ENCODE measurements at places on chromosomes 2 and 18.

GRCh38 chr2:217127744-217128143, 267.9 kb upstream of the TNP1 start:
- no peak for DNase-seq

DNA sequence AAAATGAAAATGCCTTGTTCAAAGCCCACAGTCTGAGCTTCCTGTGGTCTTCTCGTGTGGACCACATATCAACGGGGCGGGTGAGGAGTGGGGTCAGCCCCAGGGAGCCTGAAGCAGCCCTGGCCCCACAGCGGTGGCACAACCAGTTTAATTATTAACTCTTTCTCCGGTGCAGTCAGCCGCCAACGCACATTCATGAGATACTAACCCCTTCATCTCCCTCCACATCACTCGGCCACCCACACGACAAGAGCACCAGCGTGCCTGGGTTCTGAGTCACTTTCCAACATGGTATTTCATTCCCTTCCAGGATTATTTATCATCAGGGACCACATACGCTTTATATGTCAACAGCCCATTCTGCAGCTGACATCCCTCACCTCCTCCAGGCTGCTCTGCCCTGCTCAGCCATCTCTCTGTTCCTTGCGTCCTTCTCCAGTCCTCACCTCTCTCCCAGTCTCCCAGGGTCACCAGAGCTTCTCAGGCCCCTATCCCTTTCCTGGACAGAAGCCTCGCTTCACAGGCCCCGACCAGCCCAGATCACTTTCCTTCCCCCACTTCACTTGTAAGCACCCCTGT, 48.0 kb upstream of the ID2 start:
- DNase-seq, result no peak

DNA sequence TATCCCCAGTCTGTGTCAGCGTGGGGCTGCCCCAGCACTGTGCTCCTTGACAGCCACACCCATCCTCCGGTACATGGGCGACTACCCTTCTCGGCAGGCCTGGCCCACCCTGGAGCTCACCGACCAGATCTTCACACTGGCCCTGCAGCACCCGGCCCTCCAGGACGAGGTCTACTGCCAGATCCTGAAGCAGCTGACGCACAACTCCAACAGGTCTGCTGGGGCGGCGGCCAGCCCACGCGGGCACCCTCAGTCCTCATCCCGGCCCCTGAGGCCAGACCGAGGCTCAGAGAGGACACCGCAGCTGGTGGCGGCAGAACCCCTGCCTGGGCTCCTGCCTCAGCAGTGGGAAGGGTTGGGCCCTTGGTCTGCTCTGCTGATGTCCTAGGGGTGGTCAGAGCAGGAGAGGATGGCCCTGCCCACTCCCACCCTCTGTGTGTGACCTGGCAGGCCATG, 14.4 kb upstream of the GPR17 start:
- no peak for DNase-seq

DNA sequence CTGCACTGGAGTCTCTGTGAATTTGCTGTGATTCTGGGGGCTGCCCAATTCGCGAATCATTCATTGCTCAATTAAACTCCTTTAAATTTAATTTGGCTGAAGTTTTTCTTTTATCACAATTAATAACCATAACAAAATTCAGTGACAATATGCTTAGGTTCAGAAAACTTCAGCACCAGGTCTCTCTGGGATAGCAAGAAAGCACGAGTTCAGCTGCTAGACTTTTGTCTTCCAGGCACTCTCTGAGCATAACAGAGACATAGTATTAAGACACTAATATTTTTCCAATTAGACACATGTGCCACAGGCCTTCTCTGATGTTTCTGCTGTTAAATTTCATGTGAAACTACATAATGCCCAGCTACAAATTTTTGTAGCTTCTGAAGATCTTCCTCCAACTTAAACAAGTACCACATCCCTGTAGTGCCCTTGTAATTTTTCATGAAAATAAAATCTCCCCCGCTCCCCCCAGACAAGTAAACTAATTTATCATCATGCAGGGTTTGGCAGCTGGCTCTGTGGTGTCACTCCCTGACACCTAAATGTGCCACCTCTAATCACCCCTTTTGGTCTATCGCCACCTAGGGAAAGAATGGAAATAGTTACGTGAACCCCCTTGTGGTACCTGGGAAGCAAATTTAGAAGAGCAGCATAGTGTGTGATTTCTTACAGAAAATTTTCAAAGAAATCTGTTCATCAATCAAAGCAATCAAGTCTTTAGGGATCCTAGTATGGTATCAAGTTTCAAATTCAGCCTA, 94.1 kb downstream of the CSRNP3 start:
- DNase-seq, result no peak

Data from CD4-positive, alpha-beta T cell treated with Interleukin-10 for 1 hour (primary cell).